NCI-H2171 treated with DMSO at 0.1 percent for 48 hours (cell line): ENCODE measurements at places on chromosomes 5 and 9.

GRCh38 chr9:80020530-80020929, 448.8 kb downstream of the TLE4 start:
- DNase-seq: no peak

DNA sequence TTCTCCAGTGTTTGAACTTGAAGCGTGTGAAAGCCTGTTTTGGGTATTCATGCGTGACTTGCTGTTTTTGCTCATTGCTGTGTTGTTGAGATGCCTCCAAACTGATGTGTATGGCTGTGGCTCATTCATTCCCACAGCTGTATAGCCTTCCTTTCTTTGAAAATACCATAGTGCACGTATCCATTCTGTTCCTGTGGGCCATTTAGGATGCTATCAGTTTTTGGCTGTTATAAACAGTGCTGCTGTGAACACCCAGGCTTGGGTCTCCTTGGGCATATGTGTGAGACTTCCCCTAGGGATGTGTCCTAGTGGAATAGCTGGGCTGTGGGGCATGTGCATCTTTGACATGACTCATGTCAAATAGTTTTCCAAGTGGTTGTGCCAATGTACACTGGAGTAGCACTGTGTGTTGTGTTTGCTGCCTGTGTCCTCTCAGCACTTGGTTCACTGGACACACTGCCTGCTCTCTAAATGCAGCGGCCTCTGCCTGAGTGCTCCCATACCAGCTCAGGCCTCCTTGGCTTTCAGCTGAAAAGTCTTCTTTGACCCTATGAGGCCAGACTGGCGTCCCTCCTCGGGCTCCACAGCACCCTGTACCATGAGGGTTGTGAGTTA, 102.6 kb upstream of the TBC1D2 start:
- no peak for DNase-seq

GRCh38 chr9:86764671-86765343, 182.5 kb downstream of the GAS1 start:
- no peak for DNase-seq

GRCh38 chr5:162824360-162824759, 613.0 kb upstream of the CCNG1 start:
- no peak for DNase-seq

DNA sequence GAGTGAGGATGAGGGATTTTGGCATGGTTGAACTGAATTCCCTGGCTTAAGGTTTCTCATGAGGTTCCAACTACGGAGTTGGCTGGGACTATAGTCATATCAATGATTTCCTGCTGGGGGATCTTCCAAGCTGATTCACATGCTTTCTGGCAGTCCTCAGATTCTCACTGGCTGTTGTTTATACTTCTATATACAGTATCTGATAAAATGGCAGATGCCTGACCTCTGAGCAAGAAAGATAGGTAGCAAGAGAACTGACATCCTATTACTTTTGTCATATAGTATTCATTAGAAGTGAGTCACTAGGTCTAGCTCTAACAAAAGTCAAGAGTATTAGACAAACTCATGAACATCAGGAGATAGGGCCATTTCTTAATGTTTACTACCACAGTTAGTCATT, 440.9 kb upstream of the EDIL3 start:
- no peak for DNase-seq

DNA sequence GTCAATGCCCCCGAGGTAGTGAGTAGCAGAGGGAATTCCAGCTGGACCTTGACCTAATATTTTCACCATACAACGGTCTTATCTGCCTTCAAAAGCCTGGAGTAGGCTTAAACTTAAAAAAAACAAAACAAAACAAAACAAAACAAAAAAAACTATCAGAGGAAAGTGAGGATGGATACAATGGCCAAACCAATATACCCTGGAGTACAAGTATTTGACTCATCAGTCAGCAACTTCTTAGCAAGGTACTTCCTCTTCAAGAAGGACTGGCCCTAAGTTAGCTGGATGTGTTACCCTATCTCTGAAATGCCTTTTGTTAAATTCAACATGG, 160.6 kb upstream of the GNA14 start:
- DNase-seq: no peak

DNA sequence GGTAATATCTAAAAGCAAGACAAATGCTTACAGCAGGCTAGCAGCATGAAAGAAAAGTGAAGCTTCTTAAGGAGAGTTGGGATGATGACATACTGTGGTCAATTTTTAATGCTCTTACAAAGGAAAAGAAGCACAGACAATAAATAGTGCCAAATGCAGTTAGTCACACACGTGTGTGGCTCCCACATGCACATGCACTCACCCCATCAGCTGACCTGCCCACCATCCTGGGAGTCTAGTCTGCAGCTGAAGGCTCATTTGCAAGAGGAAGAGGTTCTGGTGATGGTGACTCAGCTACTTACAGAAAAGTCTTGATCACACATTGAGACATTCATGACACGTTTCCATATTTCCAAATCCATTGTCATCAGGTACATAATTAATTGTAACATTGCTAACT, 129.3 kb downstream of the MRPL36 start:
- DNase-seq: no peak

- DNase-seq: no peak
Observed at GRCh38 chr9:89277454-89277853, 33.5 kb upstream of the CKS2 start.

DNA sequence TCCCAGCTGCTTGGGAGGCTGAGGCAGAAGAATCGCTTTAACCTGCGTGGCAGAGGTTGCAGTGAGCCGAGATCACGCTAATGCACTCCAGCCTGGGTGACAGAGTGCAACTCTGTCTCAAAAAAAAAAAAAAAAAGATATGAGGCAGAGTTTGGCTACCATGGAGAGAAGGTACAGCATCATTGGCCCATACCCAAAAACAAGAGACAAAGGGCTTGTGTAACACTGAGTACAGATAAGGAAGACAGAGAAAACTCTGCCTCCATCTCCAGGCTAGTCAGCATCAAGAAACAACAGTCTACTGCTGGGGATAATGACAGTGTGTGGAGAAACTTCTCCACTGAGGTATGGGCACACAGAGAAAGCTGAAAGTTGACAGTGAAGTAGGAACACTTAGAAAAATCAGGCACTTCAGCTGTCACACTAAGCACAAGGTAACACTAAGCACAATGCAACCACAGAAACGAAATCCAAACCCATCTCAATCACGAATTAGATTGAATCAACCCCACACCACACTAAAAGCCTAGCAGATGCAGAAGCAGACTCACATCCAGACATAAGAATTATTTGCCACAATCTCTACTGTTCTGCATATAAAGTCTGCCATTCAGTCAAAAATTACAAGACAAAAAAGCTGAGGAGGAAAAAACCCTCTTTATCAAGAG, 10.5 kb downstream of the PJA2 start:
- no peak for DNase-seq

- DNase-seq: no peak
Observed at GRCh38 chr9:137314561-137315560, 12.8 kb upstream of the NRARP start.

DNA sequence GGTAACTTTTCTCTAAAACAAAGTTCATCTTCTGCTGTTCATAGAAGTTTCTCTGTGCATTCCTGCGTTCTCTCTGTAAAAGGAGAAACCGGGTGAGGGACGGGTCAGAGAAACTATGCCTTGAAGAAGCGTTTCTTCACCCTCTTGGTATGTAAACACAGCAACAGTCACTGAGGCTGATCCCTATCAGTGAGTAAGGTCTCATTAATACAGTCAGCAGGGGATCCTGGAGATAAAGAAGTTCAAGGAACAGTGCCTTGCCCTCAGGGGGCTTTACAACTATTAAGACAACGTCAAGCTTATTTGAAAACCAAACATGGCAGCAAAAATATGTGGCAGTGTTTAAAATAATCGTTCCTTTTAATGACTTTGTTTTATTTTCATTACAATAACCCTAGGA, 202.9 kb upstream of the IL12B start:
- no peak for DNase-seq

DNA sequence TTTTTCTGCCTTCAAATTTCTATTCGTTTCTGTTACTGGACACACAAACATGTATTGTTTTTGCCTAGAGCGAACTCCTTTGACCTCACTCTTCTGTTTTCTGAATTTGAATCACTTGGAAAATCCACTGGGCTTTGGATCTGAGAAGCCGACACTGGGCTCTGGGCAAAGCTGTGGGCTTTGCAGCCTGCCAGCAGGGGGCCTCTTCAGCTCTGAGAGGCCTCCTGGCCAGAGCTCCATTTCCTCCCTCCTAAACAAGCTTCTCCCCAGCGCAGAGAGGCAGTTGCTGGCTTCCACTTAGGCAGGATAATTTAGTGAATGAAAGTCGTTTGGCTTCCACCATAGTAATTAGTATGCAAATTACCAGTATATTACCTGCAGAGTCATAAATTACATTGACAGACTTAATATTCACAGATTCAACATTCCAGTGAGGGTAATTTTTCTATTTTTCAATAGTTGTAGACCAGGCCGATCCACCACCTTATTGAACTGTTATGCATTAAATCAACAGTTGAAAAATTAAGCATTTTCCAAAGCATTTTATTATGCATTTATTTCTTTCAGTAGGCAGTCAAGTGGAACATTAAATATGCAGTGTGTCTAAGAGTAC, 104.0 kb upstream of the ZNF366 start:
- peak; percentile 21 for DNase-seq

DNA sequence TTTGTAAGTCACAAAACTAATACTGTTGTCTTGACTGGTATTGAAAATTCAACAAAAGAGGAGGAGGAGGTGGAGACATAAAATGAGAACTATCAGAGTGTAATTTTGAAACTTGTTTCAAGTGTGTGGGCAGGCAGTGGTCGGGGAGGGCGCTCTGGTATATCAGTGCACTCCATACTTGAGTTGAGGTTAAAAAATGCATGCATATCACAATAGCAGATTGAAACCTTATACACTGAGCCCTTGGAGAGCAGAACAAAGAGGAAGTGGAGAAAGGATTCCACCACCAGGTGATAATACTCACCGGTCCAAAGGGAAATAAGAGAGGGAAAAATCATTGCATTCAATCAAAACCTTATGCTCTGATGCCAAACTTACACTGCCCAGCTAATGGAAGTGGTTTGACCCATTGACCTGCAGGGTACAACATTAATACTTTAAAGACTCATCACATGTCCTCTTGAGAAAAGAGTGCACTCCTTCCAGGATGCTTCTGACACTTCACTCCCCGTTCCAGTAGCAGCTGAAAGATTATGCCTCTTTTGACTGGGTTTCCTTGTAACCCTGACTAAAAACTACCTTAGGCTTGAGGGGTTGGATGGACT, 79.5 kb upstream of the FAM169A start:
- DNase-seq: no peak

DNA sequence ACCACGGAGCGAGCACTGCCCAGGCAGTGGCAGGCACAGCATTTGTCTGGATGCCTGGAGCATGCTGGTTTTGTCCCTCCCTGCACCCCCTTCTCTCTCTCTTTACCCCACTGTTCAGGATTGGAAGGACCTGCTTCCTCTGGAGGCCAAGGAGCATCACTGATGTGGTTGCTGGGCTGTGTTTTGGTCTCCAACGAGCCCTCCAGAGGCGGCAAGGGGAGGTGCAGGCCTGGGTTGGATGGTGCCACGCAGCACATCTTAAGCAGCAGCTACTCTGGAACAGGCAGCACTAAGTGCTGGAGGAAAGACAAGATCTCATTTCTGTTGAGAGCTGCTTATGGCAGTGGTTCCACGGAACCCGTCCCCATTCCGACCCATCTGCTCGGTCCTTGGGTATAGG, 139.6 kb downstream of the CMYA5 start:
- DNase-seq: no peak

DNA sequence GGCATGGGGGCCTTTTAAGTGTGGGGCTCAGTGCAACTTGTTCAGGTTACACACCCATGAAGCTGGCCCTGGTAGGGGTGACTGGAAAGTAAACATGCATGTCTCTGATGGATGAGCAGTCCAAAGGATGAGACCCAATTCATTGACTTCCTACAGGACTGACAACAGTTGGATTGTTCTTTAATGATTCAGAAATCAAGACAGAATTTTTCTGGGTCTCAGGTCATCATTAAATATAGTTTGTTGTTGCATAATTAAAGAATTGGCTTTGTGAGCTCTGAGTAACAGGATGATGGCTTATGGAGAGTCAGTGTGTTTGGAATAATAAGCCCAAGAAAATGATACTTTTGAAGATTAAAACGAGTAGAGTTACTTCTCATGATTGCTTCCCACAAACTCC, 604.2 kb upstream of the CLINT1 start:
- no peak for DNase-seq

DNA sequence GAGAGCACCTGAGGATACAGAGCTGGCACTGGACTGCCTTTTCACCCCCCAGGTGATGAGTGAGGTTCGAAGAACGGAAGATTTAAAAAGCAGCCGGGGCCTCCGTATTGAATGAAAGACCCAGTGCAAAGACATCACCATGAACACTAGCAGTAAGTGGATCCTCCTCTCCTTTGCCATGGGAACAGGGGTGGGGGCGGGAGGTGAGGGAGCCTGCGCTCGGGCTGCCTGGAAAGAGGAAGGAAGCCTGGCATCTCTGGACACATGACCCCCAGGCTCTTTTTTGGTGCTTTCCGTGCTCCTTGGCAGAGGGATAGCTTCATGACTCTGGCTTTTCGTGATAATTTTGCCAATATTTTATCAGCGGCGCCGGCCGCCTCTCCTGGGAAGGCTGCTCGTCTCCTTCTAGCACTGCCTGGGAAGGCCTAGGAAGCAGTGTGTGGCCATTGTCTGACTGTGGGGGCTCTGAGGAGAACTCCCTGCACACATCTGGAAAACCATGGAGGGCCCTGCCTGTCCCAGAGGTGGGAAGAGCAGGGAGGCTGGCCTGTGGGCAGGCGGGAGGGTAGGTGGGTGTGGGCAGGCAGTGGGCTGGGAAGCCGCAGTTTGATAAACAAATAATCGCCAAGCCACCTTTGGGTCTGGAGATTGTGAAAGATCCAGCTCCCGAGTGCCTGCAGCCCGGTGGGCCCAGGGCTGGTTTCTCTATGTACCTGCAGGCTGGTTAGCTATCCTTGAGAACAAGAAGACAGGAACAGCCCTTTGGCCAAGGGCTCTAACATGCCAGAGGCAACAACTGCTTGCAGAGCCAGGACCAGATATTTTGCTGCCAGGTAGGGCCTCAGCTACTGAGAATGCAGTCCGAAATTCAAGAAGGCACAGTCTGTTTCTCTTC, 911 bp downstream of the ABLIM3 start:
- DNase-seq: no peak

DNA sequence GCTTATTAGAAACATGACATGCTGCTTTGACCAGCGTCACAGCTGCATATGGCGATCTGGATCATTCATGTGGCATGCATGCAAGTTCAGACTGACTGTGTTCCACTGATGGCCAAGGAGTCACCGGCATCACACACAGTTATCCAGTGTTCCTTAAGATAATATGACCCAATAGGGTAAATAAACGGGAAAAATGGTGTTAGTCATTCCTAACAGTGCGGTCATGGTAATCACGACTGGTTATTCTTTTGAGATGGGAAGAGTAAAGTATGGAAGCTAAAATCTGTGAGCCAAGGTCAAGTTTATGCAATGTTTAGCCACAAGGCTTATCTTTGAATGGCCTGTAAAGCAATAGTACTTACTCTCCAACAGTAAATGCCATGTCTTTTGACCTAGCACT, 29.3 kb upstream of the LVRN start:
- no peak for DNase-seq

GRCh38 chr9:95841377-95841776, 34.1 kb upstream of the ERCC6L2 start:
- DNase-seq: no peak
